ENCODE measurements at places on chromosomes 7 and 10.

DNA sequence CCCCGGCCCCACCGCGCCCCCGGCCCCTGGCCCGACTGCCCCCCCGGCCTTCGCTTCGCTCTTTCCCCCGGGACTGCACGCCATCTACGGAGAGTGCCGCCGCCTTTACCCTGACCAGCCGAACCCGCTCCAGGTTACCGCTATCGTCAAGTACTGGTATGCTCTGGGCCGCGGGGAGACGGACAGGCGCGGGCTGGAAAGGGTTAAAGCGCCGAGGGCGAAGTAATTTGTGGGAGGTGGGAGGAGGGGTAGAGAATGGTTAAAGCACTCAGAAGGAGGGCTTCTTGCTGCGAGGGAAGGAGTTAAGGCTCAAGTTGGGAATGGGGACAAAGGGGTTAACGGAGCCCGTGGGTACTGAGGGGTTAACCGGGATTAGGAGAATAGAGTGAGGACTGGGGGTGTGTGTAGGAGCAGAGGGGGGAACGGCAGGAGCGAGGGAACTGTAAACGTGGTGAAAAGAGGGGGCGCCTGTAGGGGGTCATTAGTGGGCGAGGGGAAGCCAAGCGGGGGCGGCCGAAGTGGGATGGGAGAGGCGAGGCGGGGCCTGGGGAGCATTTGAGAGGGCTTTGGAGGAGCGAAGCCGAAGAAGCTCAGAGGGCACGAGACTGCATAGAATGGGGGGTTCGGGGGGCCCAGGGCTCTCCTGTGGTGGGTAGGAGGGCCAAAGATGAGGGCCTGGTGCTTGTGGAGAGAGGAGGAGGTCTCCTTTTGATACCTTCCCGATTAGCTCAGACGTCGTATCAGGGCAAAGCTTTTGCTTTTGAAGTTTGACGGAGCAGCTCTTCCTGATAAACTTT, 605 bp downstream of the SUFU start:
- no peak for DNase-seq

DNA sequence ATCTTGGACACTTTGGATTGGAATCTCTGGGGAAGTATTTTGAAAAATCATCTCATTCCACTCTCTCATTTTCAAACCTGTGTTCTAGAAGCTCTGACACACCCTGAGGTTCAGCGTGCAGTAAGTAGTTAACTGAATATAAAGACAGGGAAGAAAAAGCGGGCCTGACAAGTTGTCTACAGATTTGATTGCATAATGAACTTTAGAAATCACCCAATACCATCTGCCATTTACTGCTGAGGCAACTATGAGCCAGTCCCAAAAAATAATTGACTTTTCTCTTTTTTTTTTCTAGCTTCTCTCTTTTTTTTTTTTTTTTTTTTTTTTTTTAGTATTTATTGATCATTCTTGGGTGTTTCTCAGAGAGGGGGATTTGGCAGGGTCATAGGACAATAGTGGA, 29.5 kb downstream of the CDC123 start:
- DNase-seq = no peak

- no peak for DNase-seq
Observed at GRCh38 chr7:147197006-147197405, 1080.4 kb downstream of the CNTNAP2 start.

GRCh38 chr7:36128448-36129047, 24.5 kb upstream of the EEPD1 start:
- peak; percentile 85 for DNase-seq

DNA sequence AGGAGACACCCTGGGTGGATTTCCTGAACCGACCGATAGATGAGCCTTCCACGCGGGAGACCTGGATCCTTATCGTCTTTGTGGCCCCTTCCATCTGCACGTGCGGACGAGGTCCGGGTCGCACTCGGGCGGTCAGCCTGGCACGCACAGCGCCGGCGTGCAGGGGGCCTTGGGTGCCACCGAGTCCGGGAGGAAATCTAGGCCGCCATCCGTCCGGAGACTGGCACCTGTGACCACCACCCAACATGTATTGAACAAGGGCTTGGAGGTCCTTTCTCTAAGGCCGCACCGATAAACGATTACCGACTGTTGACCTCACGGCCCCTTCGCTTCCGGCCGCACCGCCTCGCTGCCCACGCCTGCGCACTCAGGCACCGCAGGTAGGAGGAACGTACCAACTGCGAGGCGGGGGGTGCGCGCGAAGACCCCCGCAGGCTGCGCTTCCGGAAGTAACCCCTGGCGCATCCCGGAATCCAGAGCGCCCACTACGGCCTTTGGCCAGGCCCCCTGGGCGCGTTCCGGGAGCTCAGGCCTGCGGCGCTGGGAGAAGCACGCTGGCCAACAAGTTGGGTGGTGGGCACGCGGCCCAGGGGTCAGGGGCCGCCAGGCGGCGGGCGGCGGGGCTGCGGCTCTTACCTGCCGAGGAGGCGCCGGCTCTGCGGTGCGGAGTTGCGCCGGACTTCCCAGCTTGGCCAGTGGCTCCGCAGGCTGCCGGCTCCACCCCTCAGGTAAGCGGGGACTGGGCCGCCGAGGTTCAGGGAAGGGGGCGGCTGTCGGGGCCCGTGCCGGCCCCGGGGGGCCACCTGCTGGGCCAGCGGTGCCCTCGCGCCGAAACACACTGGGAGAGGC, at the start of the genes ACTR3C and LRRC61:
ACTR3C (minus strand) TSS at position 713 of the 849 bp plus-strand sequence. CDS start 28,249 bp downstream, outside the sequence.
LRRC61 (plus strand) TSS at position 523 of the 849 bp plus-strand sequence. CDS start 13,507 bp downstream, outside the sequence.
- no peak for DNase-seq

- DNase-seq = peak; percentile 67
Observed at GRCh38 chr7:100679927-100680575, 6.5 kb downstream of the GNB2 start.

DNA sequence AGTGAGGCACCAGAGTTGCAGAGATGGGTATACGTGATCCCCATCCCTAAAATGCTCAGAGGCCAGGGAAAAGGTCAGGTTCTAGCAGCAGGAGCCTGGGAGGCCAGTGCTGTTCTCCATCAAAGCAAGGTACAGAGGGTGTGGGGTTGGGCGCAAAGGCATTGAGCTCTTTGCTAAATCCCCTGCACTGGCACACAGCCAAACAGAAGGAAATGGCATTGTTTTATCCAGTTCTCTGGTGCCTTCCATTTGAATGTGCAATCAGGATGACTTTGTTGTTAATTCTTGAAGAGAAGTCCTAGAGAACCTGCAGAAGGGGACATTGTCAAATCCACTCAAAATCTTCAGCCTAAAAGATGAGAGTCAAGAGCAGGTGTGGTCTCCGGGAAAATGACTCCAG, 111.3 kb upstream of the CHST15 start:
- DNase-seq = no peak

GRCh38 chr10:58585435-58585834, 72.8 kb downstream of the BICC1 start:
- no peak for DNase-seq

DNA sequence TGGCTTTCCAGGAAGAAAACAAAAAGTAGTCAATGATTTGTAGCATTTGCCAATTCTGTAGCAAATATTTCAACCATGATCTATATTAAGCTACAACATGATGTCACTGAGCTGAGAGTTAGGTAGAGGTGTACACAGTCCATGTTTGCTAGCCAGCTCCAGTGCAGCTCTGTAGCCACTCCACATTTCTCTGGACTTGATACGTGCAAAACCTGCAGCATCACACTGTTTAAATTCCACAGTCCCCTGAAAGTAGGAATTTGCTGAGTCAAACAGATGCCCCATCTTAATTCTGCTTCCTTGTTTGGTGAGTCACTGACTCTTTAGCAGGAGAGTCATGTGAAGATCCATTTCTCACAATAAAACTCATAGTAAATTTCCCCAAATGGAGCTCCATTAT, 89.8 kb upstream of the LRRTM3 start:
- DNase-seq = peak; percentile 60

GRCh38 chr10:59971915-59972314, 65.6 kb upstream of the CCDC6 start:
- peak; percentile 16 for DNase-seq

DNA sequence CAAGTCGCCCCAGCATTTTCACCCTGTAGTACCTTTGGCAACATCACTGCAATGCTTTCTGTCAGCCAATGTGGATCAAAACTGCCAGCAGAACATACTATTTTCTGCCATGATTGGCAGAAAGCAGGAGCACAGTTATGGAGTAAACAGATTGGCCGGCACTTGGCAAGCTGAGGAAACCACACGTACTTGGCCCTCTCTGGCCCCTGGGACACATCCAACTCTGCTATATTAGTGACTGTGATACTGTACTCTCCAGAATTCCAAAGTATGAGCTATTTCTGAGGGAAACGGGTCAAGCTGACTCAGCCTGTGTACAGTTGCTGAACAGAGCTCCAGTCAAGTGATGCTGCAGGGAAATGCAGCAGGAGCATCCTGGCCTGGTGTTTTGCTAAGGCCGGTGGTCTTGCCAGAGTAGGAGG, 39.8 kb upstream of the LANCL2 start:
- DNase-seq = peak; percentile 96

GRCh38 chr7:110386006-110386405, 704.9 kb upstream of the LRRN3 start:
- no peak for DNase-seq

GRCh38 chr7:2521341-2521745, 1.8 kb downstream of the LFNG start:
- no peak for DNase-seq

- DNase-seq = no peak
Observed at GRCh38 chr10:113094114-113094486, 144.1 kb downstream of the TCF7L2 start.

DNA sequence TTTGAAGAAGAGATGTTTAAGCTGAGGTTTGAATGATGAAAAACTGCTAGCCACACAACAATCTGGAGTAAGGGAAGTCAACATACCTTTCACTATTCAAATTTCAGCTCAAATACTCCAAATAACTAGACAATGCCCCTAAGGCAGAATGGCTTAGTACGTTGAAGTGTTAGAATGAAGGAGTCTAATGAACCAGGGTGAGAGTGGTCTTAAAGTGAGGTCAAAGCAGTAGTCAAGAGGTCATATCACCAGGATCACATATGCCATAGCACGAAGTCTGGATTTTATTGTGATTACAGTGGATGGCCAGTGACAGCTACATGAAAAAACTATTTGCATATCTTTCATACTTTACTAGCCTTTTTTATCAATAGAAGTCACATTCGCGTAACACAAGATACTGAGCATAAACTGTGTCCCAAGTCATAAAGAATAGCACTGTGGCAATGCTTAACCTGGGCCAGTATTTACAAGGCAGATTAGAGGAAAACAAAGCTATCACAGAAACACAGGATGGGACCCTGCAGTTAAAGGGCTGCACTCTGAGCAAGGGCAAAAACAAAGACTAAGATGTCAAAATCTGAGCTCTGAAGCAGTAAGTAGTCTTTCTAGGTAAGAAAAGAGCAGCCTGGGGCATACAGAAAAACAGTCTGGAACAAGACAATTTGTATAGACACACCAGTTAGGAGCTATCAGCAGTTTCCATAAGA, 61.5 kb downstream of the HYCC1 start:
- DNase-seq = no peak

- no peak for DNase-seq
Observed at GRCh38 chr7:9200626-9201025, 767.2 kb downstream of the NXPH1 start.

GRCh38 chr7:16967300-16967811, 85.6 kb upstream of the AGR3 start:
- peak; percentile 62 for DNase-seq

GRCh38 chr7:128151635-128152034, 89.4 kb upstream of the LEP start:
- DNase-seq = no peak

- DNase-seq = peak; percentile 48
Observed at GRCh38 chr10:107409522-107409921, 245.0 kb upstream of the SORCS1 start.

DNA sequence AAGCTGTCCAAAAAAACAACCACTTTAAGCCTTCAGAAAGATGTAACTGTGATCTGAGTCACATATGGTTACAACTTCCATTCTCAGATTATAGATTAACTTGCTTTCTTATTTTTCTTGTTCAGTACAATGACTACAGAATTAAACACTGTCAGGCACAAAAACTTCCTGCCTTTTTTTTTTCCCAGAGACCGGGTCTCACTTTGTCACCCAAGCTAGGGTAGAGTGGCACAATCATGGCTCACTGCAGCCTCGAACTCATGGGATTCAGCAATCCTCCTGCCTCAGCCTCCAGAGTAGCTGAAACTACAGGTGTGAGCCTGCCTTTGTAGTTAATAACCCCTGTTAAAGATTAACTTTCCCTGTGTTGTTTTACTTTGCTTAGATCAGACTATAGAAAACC, 163.2 kb downstream of the AVL9 start:
- DNase-seq = no peak

DNA sequence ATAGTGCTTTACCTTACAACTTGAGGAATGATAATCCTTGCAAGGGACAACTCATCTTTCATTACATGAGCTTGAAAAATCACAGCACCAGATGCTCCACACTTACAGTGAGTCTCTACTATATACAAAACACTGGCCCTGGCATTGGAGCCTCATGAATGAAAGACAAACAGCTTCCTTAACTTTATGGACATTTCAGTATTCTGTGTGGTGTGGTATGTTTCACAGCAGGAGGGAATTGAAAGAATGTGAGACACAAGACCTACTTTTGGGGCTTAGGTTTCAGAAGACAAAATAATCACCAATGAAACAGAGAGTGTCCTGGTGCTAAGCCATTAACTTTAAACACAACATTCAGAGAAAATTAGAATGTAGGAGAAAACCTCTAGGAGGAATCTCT, 1249.6 kb downstream of the XPNPEP1 start:
- DNase-seq = no peak

DNA sequence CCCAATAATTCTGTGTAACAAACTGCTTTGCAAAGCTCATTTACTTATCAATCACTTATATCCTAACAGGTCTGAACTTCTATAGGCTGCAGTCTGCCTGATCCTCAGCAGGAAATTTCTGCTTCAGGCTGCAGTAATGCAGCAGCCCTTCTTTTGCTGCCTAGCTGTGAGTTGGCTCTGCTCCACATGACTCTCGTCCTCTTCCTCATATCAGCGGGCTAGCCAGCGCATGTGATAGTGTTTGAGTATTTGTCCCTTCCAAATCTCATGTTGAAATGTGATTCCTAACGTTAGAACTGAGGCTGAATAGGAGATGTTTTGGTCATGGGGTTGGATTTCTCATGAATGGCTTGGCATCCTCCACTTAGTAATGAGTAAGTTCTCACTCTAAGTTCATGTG, 387.8 kb downstream of the SEMA3D start:
- no peak for DNase-seq

- DNase-seq = no peak
Observed at GRCh38 chr7:140217750-140218501, 41.1 kb upstream of the KDM7A start.

- peak; percentile 17 for DNase-seq
Observed at GRCh38 chr10:7417103-7417623, 6.3 kb upstream of the SFMBT2 start.

- peak; percentile 70 for DNase-seq
Observed at GRCh38 chr10:191703-192518, 56.7 kb downstream of the ZMYND11 start.

Data from AG08395 (cell line).